ENCODE measurements at places on chromosomes 2 and 18.

DNA sequence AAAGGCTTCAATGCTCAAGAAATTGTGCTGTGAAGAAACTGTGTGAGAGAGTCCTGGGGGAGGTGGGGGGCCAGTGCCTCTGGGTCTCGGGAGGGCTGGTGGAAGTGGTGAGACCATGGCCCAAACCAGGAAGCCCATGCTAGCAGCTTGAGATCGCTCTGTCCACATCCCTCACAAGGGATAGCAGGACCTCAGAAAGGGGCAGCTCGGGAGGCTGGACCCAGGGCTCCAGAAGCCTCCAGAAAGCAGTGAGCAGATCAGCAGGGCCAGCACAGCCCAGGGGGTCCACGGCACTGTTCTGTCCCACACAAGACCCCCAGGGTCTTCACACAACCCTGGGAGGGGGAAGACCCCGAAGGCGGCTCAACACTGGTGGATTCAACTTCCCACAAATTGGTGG is 24.1 kb downstream of the ST8SIA5 start:
- DNase-seq: no peak

DNA sequence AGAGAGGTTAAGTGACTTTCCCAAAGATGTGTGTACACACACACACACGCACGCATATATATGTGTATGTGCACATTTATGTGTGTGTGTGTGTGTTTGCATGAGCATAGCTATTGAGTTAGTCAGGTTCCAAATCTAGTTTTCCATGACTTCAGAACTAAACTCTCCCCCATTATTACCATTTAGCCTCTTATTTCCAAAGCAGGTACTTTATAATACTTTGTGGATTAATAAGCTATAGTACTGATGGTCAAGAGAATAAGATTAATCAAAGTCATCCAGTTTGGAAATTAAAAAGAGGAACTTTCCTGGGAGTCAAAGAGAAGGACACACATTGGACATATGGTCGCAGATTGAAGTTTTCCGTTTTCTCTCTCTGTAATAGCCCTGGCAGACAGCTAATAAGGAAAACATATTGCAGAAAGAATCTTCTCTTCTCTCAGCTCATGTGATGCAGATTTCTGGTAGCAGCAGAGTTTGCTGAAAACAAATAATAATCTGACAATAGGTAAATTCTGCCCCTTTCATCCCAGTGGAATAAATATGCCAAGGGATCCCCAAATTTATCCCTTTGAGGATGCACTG is 410.9 kb upstream of the TCF4 start:
- no peak for DNase-seq

DNA sequence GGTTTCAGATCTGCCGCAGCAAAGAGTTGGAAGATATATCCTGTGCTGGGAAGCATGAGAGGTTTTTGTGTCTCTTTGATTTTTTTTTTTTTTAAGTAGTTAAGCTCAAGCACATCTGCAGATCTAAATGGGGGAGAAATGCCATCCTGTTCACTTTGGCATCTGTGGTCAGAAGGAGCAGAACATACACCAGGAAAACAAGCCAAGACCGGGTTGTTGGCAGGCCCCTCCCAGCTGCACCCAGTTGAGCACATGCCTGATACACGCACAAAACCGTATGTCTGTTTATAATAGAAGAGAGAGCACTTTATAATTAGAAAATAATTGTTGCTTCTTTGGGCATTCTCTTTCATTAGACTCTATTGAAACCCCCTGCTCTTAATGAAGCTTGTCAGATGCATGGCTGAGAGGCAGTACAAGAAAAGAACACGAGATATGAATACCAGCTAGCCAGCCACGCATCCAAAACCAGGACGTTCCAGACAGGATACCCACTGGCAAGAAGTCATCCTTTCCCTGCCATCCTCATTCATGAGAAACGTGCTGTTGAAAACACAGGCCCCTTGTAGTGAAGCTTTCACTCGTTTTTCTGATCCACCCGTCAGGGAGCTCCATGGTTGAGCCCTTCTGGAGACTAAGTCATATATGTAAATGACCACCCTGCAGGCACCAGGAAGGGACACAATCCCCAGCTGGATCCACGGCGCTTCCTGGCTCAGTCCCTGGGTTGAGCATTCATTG is 152.2 kb downstream of the ALPK2 start:
- DNase-seq: no peak

DNA sequence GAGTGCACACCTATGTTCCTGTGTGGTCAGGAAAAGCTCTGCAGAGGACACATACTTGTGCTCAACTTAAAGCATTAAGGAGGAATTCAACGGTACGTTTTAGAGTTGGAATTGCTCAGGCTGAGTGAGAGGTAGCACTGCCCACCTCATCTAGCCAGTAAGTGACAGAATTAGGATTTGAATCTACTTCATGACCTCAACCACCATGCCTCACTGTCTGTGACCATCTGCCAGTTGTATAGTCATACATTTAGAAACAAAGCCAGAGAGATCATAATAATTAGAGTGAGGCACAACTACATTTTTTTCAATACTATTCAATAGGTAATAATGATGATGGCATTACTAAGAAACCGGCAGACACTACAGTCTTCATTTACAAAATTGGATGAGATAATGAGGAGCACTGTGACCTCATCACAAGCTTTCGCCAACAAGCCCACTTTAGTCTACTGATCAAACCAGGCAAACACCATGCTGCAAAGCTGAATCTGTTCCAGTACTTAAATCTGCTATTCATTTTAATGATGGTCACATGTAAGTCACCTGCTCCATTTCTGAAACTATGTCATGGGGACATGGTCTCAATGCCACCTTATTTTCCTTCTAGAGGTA is 1018.4 kb downstream of the TMEM182 start:
- no peak for DNase-seq

- no peak for DNase-seq
These were observed 48.8 kb downstream of the FSHR start for GRCh38 chr2:49105506-49105905.

GRCh38 chr2:109330056-109330455 is 201.1 kb downstream of the SH3RF3 start:
- no peak for DNase-seq

GRCh38 chr18:3139406-3139805 is 80.4 kb downstream of the MYOM1 start:
- no peak for DNase-seq

DNA sequence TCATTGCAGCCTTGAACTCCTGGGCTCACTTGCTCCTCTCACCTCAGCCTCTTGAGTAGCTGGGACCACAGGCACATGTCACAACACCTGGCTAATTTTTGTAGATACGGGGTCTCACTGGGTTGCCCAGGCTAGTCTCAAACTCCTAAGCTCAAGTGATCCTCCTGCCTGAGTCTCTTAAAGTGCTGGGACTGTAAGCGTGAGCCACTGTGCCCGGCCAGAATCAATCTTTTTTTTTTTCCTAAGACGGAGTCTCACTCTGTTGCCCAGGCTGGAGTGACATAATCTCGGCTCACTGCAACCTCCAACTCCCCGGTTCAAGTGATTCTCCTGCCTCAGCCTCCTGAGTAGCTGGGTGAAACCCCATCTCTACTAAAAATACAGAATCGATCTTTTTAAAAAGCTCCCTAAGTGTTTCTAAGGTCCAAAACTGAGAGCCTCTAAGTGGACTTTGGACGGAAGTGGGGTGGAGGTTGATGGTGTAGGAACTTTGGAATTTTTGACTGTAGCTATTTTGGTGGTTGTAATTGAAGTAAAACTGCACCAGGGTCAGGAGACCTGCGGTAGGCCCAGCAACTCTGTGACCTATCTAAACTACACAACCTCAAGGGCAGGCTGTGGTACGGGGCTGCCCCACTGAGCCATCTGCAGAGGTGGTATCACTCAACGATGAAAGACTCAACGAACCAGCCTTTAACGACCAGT is 82.9 kb downstream of the POLR1A start:
- no peak for DNase-seq

GRCh38 chr2:27408601-27409320 is 630 bp downstream of the PPM1G start:
- DNase-seq: no peak

DNA sequence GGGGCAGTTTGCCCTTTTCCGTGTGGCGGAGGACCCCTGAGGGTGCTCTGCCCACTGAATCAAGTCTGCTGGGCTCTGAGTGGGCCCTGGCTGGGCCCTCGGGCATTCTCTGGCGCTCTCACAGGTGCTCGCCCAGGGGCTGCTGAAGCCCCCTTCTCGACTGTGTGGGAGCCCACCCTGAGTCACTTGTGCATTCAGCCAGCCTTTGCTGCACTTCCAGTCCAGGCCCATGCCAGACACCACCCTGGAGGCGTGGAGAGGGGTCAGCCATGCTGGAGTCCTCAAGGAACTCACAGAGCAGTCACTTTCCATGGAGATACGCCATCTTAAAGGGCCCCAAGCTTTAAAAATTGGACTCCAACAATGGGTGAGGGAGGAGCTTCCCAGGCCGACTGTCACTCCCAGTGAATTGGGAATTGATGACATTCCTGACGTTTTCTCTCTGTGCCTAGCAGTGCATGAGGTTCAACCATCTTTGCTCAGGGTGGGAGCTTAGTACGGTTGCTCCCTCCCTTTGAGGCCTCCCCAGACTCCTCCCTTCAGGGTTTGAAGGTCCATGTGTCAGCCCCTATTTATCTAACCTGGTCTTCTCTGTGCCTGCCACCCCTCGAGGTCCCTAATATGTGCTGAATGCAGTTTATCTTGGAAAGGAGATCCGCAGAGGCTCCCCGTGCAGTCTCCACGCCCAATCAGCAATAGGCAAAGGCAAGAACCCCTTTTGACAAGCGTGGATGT is 71.8 kb upstream of the HS6ST1 start:
- no peak for DNase-seq
